Left colon (tissue), 2 donors: ENCODE measurements at places on chromosomes 2 and 18. TPM values are rescaled to one million over a fixed set of nuclear protein-coding genes. Genes with fewer than 3 reads are reported as not detected.
A peak's percentile ranks its signal among the peaks of the same experiment; 100 is the strongest.

Gene STPG4
- total RNA-seq = 0.43 TPM

GRCh38 chr2:59259913-59260312, 1018.8 kb upstream of the FANCL start:
- DNase-seq = no peak

DNA sequence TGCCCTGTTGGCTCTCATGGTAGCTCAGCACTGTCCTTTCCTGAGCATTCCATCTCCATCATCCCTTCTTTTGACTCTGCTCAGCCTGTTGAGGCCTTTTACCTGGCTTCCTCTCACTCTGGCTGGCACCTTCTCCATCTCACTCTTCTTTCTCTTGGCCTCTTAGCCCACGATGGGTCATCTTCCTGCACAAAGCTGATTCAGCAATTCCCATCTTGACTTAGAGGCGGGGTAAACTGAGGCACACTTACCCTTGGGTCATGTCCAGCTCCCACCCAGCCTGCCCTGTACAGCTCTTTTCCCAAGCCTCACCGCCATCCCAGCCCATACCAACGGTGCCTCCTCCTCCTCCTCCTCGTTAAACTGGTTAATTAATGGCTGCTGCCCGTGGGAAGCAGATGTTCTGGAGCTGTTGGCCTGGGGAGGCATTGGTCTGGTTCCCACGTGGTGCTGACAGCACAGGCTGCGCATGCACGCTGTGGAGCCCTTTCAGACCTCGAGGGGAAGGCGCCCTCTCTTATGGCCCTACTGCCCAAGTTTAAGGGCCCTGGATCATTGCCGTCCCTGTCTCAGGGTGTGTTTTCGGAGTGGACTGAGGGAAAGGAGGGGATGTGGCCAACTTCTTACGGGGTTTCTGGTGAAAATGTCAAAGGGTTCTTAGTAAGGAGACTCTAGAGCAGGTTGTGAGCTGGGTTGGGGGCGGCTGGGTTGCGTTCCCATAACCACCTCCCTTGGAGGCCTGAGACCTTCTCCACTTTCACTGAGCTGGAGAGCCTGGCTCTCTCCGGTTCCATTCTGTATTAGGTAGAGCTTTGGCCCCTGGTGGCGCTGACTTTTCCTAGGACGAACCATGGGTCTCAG, 10.9 kb downstream of the WNT10A start:
- no peak for DNase-seq

GRCh38 chr2:179936654-179937053, 70.4 kb downstream of the CWC22 start:
- peak; percentile 53 for DNase-seq

DNA sequence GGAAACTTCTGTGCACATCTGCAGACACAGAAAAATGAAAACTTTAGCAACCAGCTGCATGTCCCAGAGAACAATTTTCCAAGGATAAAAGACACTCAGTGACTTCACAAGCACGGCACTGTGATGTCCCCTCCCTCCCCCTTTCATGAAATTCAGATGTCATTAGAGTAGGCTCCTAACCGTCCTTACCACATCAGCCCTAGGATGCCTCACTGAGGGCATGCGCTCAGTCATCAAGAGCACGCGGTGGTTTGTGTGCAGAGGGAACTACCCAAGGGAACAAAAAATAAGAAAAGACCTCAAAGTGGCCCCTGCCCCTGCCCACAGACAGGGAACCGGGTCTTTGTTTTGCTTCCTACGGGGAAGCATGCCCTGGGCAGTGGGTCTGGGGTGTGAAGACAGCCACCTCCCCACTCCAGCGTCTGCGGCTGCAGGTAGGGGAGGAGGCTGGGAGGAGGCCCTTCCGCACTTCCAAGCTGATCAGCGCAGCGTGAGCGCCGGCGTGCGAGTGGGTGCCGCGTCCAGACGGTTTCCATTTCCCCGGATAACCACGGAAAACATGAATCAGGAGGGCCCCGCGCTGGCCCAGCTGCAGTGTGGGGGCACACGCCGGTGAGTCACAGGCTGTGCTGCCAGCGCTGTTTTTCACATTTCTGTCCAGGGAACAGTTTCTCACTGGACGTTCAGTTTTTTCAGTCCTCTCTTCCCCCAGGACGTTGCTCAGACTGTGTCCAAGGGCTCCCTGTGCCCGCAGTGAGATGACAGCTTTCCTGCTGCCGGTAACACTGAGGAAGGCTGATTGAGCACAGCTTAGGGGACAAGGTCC, 70.6 kb downstream of the COPS8 start:
- DNase-seq = no peak

- no peak for DNase-seq
Measured at GRCh38 chr18:37422116-37422515, 143.5 kb downstream of the CELF4 start.

- no peak for DNase-seq
Measured at GRCh38 chr2:233402789-233403188, 48.5 kb downstream of the DGKD start.

Gene TXNDC2
- not detected for total RNA-seq

Gene DGUOK
- total RNA-seq = 52.6 TPM

GRCh38 chr2:154961676-154962075, 263.2 kb downstream of the KCNJ3 start:
- no peak for DNase-seq

- no peak for DNase-seq
Measured at GRCh38 chr2:84882414-84882738, 1.5 kb upstream of the TRABD2A start.

DNA sequence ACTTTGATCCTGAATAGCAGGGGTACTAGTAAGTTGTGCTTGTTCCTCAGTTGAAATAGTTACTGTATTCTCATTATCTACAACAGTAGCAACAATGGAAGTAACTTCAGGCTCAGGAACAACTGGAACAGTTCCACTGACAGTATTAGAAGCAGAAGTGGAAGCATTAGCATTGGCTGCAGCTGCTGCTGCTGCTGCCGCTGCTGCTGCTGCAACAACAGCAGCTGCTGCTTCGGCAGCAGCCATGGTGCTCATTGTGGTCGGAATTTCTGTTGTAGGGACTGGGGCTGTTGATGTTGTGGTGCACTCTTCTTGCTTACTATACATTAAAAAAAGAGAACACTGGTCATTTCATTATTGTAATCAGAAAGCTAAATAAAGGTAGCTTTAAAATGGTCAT, 40.8 kb downstream of the PRPF40A start:
- no peak for DNase-seq

DNA sequence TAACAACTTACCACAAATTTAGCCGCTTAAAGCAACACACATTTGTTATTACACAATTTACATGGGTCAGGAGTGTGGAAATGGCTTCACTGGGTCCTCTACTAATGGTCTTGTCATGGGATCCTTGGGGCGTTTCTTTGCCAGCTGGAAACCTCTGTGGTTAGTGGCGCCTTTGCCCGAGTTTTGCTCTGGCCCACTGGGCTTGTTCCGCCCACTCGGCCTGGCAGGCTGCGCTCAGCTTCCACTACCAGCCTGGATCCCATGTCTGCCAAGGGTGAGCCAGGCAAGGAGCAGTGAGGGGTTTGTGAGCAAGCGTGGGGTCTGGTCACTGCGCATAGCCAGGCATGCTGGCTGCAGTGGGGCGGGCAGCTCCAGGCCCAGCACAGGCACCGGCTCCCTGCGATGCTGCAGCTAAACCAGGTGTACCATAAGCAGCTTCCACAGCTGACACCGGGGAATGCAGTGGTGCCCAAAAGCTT, 16.2 kb upstream of the MBD2 start:
- no peak for DNase-seq

DNA sequence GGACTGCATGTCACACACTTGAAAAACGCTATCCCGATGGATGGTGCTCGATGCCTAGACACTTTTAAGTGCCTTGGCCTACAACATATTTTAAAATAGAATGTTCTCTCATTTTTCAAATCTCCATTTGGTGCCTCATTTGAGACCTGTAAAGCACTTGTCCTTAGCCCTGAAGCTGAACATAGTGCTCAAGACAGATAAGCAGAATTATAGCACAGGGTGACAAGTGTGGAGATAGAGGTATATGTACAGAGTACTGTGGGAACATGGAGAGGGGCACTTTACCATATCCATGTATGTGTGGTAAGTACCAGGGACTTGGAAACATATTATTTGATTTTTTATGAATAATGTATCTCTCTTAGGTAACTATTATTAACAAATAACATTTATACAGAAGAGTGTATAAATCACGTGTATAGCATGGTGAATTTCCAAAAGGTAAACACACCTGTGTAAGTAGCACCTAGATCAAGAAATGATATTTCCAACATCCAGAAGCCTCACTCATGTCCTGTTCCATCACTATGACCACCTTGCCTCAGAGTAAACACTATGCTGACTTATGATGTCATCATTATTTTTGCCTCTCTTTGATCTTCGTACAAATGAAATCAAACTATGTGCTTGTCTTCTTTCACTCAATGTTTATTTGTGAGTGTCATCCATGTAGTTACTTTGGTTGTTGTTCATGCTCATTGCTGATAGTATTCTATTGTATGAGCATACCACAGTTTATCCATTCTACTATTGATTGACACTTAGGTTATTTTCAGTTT, 103.6 kb downstream of the BABAM2 start:
- DNase-seq = no peak

DNA sequence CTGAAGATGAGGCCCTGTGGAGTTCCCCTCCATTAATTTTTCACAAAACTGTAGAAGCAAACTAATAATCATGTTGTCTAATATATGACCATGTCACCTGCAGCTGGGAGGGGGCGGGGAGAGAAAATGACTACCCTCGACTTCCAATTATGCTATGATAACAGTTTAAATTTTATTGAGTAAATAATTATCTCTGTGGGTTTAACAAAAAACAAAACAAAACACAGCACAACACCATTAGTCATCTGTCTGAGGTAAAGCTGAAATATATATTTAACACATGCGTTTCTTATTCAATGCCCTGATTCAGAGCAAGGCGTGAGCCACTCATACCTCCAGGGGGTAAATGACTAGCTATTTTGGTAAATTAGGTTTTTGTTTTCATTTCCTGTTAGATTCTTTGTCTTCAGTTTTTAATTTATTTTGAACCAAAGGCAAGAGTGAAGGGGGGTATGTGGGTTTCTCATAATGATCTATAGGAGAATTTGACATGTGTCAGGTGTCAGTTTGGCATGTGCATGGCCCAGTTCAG, 77.4 kb upstream of the ZCCHC2 start:
- no peak for DNase-seq

GRCh38 chr2:80454628-80455027, 150.1 kb upstream of the LRRTM1 start:
- no peak for DNase-seq

- DNase-seq = no peak
Measured at GRCh38 chr2:166518634-166519390, 24.8 kb upstream of the SCN7A start.

Gene SERPINE2
- 24.8 TPM for total RNA-seq

- DNase-seq = no peak
Measured at GRCh38 chr18:50622865-50623393, 63.0 kb downstream of the MAPK4 start.

Gene FAM110C
- 32.0 TPM for total RNA-seq

DNA sequence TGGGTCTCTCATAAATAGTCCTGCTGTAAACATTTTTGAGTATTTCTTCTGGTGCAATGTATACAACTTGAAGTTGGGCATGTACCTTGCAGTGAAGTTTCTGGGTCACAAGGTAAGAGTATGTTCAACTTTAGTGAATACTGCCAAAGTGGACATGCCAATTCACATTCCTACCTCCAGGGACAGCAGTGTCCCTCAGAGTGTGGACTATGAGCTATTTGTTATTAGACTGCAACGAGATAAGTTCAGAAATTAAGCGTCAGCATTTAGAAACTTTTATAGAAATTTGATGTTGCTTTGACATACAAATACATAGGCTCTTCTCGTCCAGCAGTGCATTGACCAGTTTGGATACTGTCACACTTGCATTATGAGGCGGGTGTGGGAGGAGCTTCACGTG, 7.2 kb upstream of the ACKR3 start:
- DNase-seq = no peak

GRCh38 chr2:101500860-101501259, 25.9 kb upstream of the RFX8 start:
- DNase-seq = no peak

Gene TRIM54
- 0.14 TPM for total RNA-seq

GRCh38 chr2:80288576-80288975, 16.0 kb downstream of the LRRTM1 start:
- DNase-seq = no peak
